Stimulated activated CD8-positive, alpha-beta memory T cell treated with anti-CD3 and anti-CD28 coated beads, Interleukin-4, amount 100 ng/mL, for 1 hour (primary cell): ENCODE measurements at places on chromosomes 4 and X.

DNA sequence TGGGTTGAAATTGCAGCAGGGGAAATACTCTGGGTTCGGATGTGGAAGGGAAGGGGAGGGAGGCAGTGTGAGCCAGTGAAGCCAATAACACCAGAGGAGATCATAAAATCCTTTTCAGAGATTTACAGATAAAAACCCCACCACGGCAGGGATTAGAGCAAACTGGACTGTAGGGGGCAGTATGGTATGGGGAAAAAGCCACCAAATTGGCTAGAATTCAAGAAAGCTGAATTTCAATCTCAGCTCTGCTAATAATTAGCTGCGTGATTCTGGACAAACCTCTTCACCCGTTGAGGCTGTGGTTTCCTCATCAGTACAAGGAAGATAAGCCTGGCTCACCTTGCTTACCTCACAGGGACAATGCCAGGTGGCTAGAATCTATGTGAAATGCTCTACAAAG is 108.1 kb downstream of the ATG4A start:
- DNase-seq, result no peak

DNA sequence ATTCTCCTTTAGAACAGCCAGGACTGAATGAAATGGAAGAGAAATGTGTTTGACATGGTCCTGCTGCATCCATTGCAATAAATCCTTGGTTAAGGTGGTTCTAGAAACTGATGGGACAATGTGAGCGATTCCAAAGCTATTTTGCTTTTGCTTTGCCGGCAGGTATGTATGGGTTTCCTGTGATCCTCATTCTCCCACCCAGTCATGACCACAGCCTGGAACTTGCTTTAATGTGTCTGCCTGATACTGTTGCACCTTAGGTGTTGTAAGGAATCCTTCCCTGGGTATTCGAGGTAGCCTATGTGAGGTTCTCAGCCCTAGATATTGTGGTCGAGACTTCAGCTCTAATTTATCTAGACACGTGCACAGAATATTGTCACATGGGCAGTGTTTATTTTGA is 86.1 kb downstream of the ZNF518B start:
- DNase-seq, result no peak

- no peak for DNase-seq
These were observed 228.8 kb downstream of the ADGRL3 start for GRCh38 chr4:61428950-61429349.

DNA sequence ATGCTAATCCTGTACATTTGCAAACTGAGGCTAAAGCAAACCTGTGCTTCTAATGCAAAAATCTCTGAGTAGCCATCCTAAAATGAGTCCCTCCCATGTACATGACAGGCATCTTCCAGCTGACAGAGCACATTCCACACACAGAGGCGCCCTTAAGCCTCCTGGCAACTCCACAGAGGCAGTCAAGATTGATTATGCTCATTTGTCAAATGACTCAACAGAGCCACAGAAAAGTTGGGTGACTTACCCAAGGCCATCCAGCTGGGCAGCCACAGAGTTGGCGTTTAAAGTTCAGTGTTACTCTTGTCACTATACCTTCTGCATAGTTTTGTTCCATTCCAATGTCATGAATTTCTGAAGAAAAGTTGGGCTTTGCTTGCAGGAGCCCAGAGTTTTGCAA is 394.6 kb upstream of the FGF13 start:
- no peak for DNase-seq

GRCh38 chr4:43402393-43402792 is 509.9 kb downstream of the GRXCR1 start:
- no peak for DNase-seq
